Activated CD8-positive, alpha-beta T cell treated with anti-CD3 and anti-CD28 coated beads, Interleukin-2, amount 10 ng/mL, durations not matched to agents 7 days and 5 days (primary cell): ENCODE measurements at places on chromosomes 2 and 18. TPM values are rescaled to one million over a fixed set of nuclear protein-coding genes. Genes with fewer than 3 reads are reported as not detected.

The VAMP8 gene
- 141 TPM for total RNA-seq

GRCh38 chr2:106366204-106366885 lies 101.9 kb downstream of the RGPD3 start:
- no peak for DNase-seq

DNA sequence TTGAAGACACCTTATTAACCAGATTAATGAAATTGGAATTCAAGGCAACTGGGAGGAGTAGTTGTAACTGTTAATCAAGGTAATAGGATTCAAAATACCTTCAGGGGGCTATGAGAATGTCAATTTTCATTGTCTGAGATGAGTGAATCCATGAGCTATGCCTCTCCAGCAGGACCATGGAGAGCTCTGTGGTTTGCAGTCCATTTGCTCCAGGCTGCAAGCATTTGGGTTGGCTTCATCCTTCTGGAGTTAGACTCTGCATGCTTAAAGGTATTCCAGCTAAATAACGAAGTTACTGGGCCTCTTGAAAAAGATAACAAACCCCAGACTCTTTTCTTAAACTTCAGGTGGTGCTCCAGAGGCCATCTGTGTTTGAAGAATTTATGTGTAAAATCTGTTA lies 207.1 kb upstream of the SLC8A1 start:
- no peak for DNase-seq

DNA sequence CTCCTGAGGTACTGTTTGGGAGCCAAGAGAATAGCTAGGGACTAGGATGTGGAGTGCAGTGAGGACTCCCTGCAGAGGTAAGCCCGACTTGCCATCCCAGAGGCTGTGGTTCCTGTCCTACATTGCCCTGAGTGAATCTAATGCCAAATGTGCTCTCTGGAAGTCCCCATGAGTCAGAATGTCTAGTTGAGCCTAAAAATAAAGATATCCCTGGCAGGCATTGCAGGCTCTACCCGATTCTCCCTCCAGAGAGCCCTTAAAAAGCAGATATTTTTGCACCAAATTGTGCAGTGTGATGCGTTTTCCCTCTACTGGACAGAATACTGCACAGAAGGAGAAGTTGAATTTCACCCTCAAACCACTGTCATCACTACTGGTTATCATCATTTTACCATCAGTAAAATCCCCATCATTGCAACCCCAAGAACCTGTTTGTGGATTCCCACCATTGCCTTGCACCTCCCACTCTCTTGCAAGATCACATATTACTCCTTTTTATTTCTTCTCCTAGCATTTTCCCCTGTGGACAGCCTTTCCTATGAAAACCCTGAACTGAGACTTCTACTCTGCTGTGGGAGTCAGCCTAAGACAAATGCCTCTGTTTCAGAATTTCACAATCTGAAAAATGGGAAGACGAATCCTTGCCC lies 98.0 kb downstream of the MARCHF4 start:
- no peak for DNase-seq

- no peak for DNase-seq
These were observed 169.7 kb upstream of the APCDD1 start for GRCh38 chr18:10284540-10285282.

The ITGA4 gene
- total RNA-seq = 152 TPM

The SAG gene
- total RNA-seq = 0.05 TPM

DNA sequence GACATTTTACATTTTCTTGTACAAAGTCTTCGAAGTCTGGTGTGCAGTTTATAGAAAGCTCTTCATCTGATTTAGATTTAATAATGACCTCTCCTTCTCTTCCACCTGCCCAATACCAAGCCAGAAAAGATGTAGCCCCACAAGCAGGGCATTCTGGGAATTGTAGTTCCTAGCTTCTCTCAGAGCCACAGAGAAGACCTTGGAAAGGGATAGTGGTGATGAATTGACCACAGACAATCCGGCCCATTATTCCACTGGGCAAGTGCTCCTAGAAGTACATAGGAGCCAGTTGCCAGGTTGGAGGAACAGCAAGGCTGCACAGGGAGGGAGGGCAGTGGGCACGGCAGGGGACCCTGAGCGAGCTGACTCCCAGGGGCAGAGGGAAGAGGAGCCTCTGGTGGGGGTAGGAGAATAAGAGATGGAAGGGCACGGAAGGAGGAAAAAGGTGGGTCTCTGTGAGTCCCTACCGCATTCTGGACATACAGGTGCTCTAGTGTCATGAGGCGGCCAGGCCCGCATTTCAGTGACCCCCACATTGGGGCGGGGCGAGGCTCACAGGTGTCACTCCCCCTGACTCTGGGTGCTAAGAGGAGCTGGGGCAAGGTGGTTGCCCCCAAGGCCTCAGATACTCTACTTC lies 152.5 kb upstream of the HAAO start:
- DNase-seq = no peak

DNA sequence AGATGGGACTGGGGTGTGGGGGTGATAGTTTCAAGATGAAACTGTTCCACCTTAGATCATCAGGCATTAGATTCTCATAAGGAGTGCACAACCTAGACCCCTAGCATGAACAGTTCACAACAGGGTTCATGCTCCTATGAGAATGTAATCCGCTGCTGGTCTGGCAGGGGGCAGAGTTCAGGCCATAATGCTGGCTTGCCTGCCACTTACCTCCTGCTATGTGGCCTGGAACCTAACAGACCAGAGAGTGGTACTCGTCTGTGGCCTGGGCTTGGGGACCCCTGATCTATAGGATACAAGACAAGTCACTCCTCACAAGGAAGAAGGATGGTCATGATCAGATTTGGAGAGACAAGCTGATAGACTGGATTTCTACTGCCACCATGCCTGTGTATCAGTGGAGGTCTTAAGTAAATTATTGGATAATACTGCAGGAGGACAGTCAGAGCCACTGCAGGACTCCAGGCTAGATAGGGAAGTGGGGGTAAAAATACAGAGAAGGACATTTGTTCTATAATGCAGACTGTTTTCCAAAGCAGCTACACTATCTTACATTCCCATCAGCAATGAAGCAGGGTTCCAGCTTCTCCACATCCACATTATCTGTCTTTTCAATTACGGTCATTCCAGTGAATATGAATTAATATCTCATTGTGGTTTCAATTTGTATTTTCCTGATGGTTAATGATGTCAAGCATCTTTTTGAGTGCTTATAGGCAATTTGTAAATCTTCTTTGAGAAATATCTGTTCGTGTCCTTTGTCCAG lies 28.8 kb upstream of the APOB start:
- no peak for DNase-seq

- DNase-seq = no peak
These were observed 133.7 kb downstream of the ATL2 start for GRCh38 chr2:38243186-38243880.

- no peak for DNase-seq
These were observed 91.3 kb downstream of the ZBTB7C start for GRCh38 chr18:48317781-48318381.

DNA sequence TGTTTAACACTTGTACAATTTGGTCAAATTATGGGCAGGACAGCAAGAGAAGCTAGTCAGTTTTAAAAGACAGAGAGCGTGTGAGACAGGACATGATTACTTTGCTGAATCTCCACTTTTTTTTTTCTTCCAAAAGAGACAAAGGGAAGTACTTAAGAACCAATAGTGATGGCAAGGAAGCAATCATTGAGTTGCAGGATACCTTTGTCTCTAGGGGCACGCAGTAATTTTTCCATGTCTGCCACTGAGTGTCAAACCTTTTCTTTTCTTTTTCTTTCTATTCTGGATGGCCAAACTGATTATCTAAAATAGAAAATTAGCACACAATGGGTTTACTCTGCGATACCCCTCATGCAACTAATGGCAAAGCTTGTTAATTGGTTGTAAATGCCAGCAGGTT lies 533.0 kb downstream of the PLCL1 start:
- no peak for DNase-seq

DNA sequence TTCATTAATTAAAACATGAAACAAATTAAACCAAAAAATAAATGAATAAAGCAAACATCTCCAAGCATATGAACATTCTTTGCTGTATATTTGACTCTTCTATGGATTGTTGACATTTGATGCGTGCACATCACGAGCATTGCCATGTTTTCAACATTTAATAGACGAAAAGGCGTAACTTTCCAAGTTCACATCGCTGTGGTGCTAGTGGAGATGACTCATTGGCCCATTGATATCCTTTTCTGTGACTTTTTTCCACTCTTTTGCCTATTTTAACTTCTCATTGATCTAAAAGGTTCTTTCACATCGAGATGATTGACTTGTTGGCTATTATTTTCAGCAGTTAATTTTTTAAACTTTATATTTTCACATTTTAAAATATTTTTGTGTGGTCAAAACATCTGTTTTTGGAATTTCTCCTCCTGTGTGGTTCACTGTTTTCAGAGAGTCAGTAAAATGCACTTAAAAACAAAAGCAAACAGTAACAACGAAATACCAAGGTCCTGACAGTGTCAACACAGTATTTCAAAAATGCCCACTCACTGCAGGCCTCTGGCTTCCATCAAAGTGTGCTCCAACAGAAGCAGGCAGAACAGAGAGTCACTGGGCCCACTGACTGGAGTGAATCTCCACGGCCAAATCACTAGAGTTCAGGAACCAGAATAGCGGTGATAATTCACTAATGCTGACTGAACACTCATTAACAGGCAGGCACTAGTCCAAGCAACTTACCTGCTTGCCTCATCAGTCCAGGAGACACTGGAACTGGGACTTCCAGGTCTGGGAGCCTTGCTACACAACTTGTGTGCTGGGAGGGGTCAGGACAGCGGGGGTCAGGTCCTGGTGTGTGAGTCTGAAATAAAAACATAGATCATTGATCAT lies 372.2 kb upstream of the SMIM21 start:
- DNase-seq = no peak

- DNase-seq = no peak
These were observed 54.7 kb upstream of the RAB6D start for GRCh38 chr2:131418625-131419024.

- no peak for DNase-seq
These were observed 26.0 kb downstream of the ATOH8 start for GRCh38 chr2:85779641-85780315.

DNA sequence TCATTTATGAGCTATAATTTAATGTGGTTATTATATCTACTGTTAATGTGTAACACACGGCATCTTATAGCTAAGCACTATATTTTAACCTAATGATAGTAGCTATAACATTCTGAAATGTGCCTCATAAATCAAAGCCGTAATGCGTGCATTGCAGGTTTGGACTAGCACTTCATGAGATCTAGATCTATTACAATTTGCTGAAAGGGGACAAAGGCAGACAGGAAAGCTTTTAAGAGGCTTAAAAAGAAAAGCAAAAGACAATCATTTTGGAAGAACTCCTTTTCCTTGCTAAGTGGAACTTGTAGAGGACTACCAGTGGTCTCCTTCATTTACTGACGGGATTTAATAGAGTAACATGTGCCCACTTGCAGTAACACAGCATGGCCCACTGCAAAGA lies 213.1 kb downstream of the NBAS start:
- no peak for DNase-seq

DNA sequence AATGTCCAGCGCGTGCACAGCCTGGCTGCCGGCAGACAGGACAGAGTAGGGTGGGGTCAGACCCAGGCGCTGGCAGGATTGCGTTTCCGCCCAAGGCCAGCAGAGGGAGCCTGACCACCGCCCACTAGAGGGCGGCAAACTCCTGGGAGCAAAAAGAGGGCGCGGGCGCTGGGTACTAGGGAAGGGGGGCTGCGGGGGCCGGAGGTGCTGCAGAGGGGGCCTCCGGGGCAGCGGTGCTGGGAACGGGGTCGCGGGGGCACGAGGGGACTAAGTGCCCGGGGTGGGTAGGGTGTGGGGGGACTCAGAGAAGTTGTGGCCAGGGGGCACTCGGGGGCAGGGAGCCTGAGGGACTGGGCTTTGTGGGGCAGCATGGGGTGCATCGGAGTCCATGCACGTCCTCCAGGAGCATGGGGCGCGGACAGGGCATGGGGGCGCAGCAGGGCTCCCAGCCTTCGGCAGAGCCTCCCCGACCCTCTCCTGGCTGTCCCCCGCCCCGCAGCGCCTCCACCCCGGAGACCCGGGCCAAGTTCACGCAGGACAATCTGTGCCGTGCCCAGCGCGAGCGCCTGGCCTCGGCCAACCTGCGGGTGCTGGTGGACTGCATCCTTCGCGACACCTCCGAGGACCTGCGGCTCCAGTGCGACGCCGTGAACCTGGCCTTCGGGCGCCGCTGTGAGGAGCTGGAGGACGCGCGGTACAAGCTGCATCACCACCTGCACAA lies 3.2 kb downstream of the TEKT4 start:
- peak; percentile 76 for DNase-seq

GRCh38 chr2:230203110-230203676 lies 16.6 kb downstream of the SP110 start:
- no peak for DNase-seq

- DNase-seq = no peak
These were observed 23.6 kb upstream of the LRRTM1 start for GRCh38 chr2:80328159-80328571.

The ELOA2 gene
- total RNA-seq = not detected

DNA sequence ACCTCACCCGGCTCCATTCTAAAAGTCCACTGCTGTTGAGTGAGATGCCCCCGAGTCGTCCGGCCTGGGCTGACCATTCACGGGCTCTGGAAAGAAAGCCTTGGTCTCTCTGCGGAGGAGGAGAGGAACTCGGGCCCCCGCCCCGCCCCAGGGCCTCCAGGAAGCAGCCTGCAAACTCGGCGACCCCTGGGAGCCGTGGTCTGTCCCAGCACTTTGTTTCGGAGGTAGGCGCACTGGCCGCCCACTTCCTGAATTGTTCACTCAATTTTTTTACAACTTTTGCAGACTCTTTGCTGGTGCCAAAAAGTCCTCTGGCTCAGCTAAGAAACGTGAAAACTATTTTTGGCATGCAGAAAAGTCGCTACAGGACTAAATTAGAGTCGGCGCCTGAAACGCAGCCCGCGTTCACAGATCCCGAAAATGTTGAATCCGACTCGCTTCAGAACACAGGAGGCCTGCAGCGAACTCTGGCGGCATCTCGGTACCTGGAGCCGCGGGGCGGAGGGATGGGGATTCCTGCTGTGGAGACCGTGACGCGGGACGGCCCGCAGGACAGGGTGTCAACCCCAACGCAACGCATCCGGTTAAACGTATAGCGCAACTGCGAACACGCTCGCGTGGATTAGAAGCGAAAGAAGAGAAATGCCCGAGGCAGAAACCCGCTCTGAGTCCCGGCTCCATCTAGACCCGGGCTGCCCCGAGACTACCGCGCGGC lies 1.5 kb downstream of the PXDN start:
- DNase-seq = peak; percentile 31

- no peak for DNase-seq
These were observed 26.4 kb upstream of the TFPI start for GRCh38 chr2:187580462-187581124.

- DNase-seq = peak; percentile 46
These were observed 26.6 kb downstream of the METTL8 start for GRCh38 chr2:171407030-171407675.

- no peak for DNase-seq
These were observed 65.1 kb downstream of the MBOAT2 start for GRCh38 chr2:8938384-8938783.

The LYPD6B gene
- not detected for total RNA-seq

The SLC9A2 gene
- total RNA-seq = not detected

The LHCGR gene
- total RNA-seq = not detected

The FLACC1 gene
- total RNA-seq = 2.8 TPM

The KCNG2 gene
- not detected for total RNA-seq

DNA sequence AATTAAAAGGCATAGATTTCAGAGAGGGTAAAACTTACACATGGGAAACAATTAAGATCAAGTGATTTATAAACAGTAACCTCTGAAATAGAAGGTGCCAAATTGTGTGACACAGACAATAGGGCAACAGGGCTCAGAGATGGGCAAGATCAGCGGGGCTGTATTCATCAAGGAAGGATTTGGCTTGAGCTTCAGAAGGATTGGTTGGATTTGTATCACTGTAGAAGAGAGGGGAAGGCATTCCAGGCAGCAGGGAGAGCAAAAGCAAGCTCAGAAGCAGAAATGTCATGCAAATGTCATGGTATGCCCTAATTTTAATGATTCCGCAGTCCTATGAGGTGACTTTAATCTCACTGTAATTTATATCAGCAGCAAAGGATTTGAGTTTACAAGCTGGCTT lies 415.0 kb upstream of the NRP2 start:
- no peak for DNase-seq
